ENCODE measurements at places on chromosomes 13 and 19.

DNA sequence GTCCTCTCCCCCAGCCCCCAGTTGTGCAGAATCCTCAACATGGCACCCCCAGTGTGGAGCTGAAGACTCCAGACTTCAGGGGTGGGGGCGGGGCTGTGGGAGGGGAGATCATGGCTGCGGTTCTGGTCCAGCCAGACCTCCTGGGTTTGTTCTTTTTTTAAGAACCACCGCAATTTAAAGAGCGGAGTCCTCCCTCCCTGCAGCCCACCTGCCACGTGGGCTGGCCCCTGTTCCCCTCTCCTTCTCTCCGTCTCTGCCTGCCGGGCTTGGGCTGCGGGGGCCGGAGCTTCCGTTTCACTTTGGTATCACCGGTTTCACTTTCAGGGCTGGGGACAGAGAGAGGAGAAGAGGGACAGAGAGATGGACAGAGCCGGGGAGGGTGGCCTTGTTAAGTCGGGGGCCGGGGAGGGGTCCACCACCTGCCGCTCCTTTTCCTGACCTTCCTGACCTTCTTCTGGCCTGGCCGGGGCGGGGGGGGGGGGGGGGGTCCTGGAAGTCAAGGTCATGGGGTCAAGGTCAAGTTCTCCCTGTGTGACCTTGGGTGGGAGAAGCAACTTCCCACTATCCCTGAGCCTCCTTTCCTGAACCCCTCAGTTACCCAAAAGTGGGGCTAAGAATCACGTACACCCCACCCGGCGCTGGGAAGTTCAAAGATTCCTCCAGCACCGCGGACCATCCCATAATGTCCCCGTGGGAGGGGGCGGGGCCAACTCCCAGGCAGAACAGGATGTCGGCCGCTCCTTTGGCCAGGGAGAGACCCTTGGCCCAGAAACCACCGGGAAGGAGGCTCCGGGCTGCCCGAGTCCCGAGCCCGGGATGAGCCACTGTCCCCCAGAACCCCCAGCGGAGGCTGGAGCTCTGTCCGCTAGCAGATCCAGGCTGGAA lies 11.3 kb upstream of the ZBTB7A start:
- DNase-seq = no peak

- DNase-seq = no peak
Measured at GRCh38 chr13:35769812-35770211, 293.3 kb upstream of the MAB21L1 start.

GRCh38 chr19:27674701-27675100 lies 1538.2 kb downstream of the UQCRFS1 start:
- DNase-seq = no peak

DNA sequence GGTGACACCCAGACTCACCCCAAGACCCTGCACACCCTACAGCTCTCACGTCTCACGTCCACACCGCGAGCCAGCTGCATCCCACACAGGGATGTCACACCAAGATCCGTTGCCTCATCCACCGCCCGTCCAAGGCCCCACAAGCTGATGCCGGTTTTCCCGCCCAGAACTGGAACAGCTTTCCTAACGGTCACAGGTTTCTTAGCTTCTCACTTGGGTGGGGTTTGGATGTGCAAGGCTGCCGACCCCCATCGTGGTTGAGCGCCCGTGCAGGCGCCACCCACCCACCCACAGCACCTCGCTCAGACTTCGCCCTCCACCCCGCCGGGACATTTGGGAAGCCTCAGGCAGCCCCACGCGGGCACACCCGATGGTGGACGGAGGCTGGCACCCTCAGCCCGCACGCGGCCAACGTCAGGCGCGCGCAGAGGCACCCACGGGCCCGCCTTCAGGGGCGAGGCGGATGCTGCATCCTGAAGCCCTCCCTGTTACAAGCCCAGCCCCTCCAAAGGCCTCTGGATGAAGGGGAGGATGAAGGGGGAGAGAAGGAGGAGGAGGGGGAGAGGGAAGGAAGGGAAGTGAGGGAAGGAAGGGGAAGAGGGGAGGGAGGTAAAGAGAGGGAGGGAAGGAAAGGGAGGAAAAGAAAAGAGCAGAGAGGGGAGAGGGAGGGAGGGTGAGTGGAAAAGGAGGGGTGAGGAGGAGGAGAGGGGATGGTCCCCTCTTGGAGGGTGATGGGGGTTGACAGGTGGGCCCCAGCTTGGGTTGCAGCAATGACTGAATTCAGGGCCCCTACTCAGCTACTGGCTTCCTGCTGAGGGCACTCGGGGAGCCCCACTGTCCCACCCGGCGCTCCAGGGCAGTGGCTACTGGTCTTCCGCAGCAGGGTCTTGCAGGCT lies 12.8 kb downstream of the ONECUT3 start:
- DNase-seq = no peak

DNA sequence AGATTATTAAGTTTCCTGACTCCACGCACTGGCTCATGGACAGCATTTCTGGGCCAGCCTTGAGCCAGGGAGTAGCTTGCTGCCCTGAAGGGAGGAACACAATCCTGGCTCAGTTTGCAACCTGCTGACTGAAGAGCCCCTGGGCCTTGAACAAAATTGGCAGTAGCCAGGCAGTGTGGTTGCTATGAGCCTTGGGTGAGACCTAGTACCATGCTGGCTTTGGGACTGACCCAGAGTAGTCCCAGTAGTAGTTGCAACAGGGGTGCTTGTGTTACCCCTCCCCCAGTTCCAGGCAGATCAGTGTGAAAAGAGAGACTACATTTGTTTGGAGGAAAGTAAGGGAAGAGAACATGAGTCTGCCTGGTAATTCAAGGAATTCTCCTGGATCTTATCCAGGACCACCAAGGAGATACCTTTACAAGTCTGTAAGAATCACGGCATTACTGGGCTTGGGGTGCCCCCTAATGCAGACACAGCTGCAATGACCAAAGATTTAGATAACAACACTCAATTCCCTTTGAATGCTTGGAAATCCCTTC lies 22.0 kb downstream of the ITGBL1 start:
- DNase-seq = no peak

DNA sequence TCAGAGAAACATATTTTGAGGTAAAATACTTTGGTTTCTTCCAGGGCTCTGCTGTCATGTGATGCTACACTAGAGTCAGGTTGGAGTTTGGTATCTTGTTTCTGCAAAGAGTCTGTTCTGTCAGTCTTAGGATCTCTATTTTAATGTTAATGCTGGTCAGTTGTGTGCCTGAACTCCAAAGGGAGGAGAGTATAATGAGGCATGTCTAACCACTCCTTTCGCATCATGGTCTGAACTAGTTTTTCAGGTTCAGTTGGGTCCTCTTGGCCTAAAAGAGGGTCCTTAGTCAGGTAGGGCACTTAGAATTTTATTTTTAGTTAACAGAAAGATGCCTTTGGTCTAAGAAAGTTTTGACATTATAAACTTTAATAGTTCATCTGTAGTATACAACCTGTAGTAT lies 78.2 kb downstream of the FNDC3A start:
- no peak for DNase-seq

GRCh38 chr13:110044551-110045111 lies 258.2 kb upstream of the IRS2 start:
- DNase-seq = no peak

DNA sequence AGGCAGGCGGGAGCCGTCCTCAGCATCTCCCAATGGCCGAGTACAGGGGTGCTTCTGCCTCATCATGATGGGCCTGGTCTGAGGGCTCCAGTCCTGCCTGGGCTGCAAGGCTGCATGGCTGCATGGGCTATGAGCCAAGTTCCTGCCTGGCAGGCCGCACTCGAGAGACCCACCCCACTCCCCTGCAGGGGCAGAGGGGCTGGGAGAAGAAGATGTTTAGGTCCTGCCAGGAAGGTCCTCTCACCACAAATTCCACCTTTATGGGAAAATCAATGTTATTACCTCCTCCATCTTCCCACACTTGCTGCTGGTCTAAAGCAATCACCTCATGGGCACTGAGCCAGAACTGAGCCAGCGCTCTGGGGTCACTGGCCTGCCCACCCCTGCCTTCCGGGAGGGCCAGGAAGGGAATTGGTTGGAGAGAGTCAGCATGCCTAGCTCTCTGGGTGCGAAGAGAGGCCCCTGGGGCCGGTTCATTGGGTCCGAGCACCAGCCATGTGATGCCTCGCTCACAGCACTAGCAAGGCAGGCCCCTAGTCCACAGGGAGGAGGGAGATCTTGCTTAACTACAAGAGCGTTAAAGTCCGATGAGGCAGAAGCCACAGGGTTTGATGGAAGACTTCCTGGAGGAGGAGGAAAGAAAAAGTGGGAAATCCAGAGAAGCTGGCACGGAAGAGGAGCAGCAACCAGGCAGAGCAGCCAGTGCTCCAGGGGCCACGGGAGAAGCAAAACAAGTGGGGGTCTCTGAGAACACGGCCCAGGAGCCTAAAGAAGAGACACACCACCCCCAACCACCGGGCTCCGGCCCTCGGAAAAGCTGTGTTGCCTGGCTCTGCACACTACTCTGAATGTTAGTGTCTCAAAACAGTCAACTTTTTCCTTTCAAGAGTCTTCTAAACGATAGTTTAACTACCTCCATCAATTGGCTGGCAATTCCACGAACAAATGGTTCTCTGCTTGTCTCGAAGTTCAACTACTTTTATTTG lies 63.1 kb downstream of the CEBPG start:
- no peak for DNase-seq

- no peak for DNase-seq
Measured at GRCh38 chr13:85887406-85887805, 88.2 kb upstream of the SLITRK6 start.

DNA sequence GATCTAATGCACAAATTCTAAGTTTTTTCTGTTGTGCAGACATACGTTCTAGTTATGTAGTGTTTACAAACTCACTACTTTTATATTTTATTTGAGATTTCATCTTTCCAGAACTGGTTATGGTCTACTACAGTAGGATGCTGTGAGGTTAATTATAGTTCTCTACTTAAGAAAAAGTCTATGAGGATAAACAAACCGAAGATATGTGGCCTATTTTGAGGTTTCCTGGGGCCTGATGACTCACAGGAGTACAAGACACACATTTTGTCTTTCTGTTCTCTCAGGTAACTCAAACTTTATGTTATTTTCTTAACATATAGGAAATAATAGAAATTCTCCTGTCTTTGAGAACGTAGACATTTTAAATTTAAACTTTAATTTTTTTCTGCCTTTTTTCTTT lies 45.1 kb downstream of the PCDH20 start:
- no peak for DNase-seq

Measured in cerebellar nuclear complex (tissue), 1 donor.